NCI-H1694 treated with DMSO at 0.1 percent for 48 hours (cell line): ENCODE measurements at places on chromosomes 13 and 19.
A peak's percentile ranks its signal among the peaks of the same experiment; 100 is the strongest.

DNA sequence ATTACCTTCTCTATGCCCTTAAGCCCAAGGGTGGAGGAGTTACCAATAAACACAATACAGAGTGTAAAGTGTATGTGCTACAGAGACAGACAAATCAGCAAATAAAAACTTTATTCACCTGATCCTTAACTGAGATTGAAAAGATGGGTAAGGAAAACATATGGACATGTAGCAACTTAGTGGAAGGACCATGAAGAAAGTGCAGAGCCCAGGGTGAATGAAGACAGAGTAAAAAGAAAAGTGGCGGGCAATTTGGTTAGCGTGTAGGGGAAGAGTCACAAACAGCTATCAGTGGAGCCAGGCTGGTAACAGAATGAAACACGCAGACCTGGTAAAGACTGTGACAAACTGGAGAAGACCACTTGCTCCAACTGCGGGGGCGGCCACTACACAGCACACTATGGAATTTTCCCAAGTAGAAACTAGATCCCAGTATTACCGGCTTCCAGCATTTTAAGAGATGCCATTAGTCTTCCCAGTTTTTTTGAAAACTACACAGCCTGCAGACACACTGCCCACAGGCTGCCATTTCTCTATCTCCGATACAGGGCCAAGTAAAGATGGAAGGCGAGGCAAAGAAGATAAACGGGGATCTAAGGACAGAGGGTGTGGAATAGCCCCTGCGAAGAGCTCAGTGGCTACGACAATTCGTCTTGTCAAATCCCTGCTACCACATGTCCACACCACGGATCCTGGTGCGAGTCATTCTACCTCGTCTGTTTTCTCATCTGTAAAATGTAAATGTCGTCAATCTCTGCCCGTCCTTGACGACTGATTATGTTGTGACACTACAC is 1.2 kb downstream of the UQCRFS1 start:
- no peak for DNase-seq

- no peak for DNase-seq
Observed at GRCh38 chr13:83975655-83976165, 93.4 kb upstream of the SLITRK1 start.

DNA sequence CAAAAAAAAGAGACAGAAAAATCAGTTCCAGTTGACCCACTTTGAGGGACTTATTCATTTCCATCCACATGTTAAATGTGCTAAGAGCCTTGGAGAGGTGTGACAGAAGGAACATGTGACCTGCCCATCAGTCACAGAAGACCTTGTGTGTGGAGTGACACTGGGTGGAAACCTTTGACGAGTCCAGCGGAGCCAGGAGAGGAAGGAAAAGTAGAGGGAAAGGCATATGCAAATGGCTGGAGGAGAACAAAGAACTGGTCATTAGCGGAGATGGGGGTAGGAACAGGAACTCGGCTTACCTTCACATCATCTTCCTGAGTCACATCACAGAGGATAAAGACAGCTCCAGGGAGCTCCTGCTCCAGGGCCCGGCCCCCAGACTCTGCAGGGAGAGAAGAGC is 2.3 kb downstream of the HSD17B14 start:
- no peak for DNase-seq

- DNase-seq = no peak
Observed at GRCh38 chr13:81551036-81551435, 1210.1 kb upstream of the SPRY2 start.

- DNase-seq = no peak
Observed at GRCh38 chr19:16330368-16330801, 5.8 kb downstream of the KLF2 start.

DNA sequence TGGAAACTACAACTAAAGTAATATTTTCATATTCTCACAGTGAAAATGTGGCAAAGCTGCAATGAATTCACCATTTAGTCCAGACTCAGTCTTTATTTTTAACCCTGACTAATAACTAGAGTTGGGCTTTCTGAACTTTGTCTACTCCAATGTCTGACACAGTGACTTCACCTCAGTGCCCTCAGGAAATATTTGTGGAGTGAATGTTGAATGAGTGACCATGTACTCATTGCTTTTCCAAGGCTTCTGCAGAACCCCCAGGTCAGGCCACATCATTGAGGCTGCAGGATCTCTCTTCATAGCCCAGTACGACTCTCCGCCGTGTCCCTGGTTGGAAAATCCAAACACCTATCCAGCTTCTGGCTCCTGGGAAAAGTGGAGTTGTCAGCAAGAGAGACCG is 1.8 kb downstream of the ZNF175 start:
- no peak for DNase-seq

- no peak for DNase-seq
Observed at GRCh38 chr13:45915686-45916439, 64.3 kb upstream of the SIAH3 start.

GRCh38 chr13:109906976-109907375 is 120.6 kb upstream of the IRS2 start:
- DNase-seq = no peak

- DNase-seq = no peak
Observed at GRCh38 chr19:31104451-31104850, 244.8 kb downstream of the TSHZ3 start.

- DNase-seq = no peak
Observed at GRCh38 chr13:33904431-33904830, 86.5 kb downstream of the RFC3 start.

DNA sequence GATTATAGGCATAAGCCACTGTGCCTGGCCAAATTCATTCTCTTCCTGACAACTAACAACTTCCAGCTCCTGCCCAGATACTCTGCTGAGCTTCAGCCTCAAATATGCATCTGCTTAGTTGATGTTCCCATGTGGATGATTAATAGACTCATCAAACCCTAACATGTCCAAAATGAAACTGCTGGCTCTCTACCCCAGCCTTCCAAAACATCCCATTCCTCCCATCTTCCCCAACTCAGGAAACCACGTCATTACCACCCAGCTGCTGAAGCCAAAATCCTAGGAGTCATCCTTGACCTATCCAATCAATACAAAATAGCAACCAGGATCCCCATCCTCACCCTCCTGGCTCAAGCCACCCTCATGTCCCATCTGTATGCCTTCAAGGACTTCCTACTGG is 20.9 kb downstream of the POU2F2 start:
- no peak for DNase-seq

- no peak for DNase-seq
Observed at GRCh38 chr19:2249880-2250765, 1.0 kb downstream of the AMH start.

DNA sequence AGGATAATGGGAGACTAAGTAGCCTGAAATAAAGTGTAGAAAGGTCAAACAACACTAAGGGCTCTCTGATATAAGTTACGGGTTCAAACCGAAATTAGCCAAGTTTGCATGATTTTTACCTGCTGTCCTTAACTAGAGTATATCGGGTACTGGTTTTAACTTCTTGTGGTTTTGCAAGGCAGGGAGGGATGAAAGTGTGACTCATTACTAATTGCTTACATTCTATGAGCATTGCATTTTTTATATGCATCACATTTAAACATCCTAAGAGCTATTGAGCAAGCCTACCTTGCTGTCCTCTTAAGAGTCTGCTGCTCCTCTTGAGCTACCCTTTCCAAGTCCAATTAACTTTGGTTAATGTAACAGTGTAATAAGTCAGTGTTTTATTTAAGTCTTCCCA is 415.4 kb downstream of the SLITRK5 start:
- no peak for DNase-seq

DNA sequence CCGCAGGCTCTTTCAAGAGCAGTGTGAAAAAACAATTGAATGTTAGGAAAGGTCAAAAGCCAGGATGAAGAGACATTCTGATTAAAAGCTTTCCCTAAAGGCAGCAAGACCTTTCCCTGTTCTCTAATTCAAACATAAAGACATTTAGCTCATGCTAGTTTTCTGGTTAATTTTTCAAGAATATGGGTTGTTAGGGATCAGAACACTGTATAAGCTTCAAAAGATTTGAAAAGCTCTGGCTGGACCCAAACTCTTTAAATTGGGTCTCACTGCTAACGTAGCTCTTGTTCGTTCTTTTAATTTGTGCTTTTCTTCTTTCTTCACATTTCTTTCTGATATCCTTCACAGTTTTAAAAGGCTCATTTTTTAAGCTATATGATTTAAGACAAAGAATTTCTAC is 877.0 kb downstream of the EFNB2 start:
- DNase-seq = no peak

GRCh38 chr13:101433895-101434294 is 17.6 kb upstream of the NALCN start:
- no peak for DNase-seq

GRCh38 chr13:36973621-36974295 is 25.4 kb downstream of the ALG5 start:
- DNase-seq = no peak

- no peak for DNase-seq
Observed at GRCh38 chr13:33624740-33625139, 193.2 kb upstream of the RFC3 start.

GRCh38 chr13:44307255-44307654 is 66.4 kb upstream of the SERP2 start:
- DNase-seq = no peak

GRCh38 chr19:49434907-49435583 is 6.3 kb downstream of the SLC17A7 start:
- no peak for DNase-seq

GRCh38 chr13:51764184-51765141 is 39.5 kb downstream of the DHRS12 start:
- DNase-seq = no peak

DNA sequence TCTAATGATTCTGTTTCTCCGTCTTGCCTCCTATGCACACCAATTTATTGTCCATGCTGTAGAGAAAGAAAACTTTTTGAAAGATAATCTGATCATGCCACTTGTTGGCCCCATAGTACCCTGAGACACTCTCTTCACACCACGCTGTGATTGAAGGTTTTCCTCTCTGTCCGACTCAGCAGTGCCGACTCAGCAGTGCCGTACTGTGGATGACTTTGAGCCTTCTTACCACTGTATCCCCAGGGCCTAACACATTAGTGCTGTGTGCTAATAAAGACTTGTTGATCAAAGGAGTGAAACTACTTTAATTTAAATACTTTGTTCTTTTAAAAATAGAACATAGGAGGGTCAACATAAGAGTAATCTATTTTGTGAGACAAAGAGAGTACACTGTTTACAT is 429.6 kb downstream of the KLF12 start:
- DNase-seq = no peak

- no peak for DNase-seq
Observed at GRCh38 chr13:62305756-62306155, 890.1 kb upstream of the PCDH20 start.

- DNase-seq = no peak
Observed at GRCh38 chr19:2481466-2481865, 5.5 kb downstream of the GADD45B start.

DNA sequence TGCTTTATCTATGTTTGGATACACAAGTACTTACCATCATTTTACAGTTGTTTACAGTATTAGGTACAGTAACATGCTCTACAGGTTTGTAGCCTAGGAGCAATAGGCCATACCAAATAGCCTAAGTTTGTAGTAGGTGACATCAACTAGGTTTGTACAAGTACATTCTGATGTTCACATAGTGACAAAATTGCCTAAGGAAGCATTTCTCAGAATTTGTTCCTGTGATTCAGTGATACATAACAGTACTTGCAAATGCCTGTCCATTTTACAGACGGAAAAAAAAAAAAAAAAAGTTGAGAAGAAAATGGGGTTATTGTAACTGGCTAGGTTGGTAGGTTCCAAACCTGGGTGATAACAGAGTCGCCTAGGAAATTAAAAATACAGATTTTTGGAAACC is 13.6 kb downstream of the UFM1 start:
- no peak for DNase-seq

- no peak for DNase-seq
Observed at GRCh38 chr19:4109626-4109945, 14.3 kb downstream of the MAP2K2 start.

DNA sequence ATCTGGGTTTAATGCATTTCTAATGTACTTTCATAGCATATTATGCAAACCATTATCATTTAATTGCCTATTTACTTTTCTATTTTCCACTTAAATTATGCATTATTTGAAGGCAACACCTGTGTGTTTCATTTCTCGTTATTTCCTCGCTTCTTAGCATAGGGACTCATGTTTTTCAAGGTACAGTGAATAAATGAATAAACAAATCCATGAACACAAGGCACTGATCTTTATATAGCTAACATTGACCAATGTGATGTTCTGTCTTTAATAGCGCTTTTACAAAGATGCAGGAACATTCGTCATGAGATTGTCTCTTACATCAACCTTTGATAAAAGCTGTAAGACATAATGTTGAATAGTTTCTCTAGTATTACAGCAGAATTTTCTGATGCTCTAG is 121.2 kb downstream of the B3GLCT start:
- DNase-seq = no peak

DNA sequence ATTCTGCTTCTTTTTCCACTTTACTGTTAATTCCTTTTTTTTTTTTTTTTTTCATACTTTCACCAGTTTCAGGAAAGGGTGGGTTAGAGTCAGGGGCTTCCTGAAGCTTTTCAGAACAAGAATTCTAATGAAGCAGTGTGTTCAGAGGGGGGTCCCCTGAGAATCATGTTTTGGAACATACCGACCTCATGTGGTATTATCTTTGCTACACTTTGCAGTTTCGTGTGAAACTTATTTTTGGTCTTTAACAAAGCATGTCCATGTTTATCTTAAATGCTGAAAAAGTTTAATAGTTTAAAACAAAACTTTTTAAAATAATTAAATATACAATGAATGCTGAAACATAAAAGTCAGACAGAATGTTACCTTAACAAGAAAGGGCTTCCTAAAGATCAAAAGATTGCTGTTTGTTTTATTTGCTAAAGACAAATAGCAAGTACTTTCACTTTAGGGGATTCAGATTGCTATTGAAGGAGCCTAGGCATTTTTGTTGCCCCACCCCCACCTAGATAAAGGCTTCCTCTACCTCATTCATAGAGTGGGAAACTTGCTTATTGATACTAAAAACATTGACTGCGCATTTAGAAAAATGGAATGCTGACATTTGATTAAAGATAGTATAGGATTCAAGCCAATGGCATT is 21.1 kb upstream of the POMP start:
- no peak for DNase-seq

GRCh38 chr13:43520351-43520750 is 266.4 kb downstream of the ENOX1 start:
- DNase-seq = no peak

DNA sequence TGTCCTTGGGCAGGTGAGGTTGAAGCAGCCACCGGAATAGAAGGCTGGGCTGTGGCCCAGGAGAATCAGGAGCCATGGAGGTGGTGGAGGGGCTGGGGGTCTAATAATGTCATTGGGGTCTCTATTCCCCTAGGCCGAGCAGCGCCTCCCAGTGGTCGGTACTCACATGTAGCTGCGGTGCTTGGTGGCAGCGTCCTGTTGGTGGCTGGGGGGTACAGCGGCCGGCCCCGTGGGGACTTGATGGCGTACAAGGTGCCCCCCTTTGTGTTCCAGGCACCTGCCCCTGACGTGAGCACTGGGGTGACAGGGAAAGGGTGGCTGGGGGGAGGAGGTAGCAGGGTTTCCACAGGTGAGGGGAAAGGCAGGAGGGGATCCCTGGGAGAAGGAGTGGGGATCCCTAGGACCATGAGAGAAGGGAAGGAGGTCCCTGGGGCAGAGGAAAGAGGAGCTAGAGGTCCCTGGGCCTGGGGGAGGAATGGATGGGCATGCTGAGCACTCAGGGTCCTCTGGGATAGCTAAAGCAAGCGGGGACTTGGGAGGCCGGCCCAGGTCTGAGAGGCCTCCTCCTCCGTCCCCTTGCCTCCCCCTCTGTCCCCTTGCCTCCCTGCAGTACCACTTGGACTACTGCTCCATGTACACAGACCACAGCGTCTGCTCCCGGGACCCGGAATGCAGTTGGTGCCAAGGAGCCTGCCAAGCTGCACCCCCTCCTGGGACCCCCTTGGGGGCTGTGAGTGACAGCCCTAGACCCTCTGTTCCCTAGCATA is 18.1 kb downstream of the MEGF8 start:
- no peak for DNase-seq

GRCh38 chr13:42883771-42884467 is 102.5 kb downstream of the FAM216B start:
- DNase-seq = peak; percentile 76
